ENCODE measurements at places on chromosomes 7 and 10.

GRCh38 chr7:46775776-46776175, 806.1 kb downstream of the TNS3 start:
- no peak for DNase-seq

DNA sequence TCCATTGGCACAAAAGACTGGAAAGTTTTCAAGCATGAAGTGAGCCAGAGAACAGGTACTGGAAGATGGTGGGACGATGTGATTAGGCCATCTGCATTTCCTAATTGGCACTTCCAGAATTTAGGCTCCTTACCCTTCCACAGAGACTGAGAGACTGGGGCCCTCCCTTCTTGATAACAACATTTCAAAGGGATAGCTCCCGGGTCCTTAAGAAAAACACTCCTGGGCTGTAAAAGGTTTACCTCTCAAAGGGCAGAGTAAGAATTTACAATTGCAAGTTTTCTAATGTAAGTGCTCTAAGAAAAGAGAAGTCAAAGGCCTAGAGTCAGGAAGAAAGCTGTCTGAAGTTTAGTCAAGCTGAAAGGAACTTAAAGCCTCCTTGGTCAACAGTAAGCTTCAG, 559.5 kb upstream of the C7orf33 start:
- DNase-seq, result no peak

DNA sequence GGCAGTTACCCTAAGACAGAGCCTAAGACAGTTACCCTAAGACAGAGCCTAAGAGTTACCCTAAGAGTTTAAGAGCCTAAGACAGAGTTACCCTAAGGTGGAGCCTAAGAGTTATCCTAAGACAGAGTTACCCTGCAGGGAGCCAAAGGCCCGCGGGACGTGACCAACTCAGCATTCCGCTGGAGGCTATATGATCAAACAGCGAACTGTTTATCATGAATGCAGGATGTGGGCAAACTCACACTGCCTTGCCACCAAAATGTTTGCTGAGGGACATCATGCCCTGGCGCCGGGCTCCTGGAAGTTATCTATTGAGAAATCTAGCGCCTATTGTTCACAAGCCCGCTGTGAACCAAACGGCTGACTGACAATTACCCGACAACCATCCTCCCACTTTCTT, 49.9 kb downstream of the BLVRA start:
- no peak for DNase-seq

DNA sequence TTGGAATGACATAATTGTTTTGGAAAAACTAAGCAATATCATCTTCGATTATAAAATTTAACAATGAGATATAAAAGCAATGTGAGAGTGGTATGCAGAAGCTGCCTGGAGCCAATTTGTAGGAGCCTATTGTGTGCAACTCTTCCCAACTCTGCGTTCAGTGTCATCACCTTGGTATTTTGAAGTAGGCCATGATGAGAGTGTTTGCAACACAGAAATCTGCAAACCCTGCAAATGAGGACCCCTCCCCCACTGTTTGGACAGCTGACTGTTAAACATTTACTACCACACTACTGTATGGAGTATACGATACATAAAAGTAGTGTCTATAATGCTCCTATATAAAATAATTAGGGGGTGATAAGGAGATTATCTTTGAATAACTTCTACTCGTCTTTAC, 531.3 kb downstream of the ATRNL1 start:
- no peak for DNase-seq

DNA sequence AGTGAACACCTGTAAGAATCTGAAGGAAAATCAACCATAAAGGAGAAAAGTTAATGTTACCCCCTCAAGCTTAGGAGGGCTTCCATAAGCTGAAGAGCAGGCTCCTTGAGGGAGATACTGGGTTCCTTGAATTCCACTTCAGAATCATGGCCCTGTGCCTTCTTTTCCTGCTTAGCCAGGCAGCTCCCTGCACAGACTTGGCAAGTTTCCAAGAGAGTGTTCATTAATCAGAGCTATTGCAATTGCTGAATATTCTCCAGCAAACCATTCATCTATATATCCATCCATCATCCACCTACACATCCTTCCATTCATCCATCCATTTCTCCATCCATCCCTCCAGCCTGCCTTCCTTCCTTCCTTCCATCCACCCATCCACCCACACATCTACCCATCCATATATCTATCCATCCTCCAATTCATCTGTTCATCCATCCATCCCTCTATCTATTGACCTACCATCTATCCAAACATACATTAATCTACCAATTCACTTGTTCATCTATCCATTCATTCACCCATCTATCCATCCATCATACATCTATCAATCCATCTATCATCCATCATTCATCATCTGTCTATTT, 574.4 kb downstream of the PTPRN2 start:
- no peak for DNase-seq

- DNase-seq, result peak; percentile 81
Observed at GRCh38 chr10:73730153-73730906, 13.8 kb upstream of the SEC24C start.

DNA sequence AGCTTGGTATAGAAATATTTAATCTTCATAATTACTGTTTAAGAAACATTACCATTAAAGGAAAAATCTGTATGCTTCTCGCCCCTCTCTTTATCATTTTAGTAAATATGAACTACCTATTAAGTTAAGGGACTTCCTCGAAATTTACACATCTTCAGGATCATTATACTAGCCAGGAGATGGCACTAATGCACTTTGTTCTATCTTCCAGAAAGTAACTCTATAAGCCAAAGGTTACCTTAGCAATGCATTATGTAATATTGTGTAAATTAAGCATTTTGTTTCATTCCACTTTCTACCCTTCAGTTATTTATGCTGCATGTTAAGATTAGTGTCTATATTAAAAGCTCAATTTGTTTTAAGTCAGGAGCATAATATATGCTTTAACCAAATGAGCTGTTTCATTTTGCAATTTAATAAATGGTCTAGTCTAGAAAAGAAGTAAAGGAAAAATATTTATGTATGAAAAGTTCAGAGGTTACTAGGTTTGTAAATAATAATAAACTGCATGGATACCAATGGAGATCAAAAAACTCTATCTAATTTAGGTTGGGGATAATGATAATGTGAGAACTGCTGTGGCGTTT, 128.5 kb downstream of the ANKRD7 start:
- no peak for DNase-seq

GRCh38 chr7:108270385-108271015, 140.3 kb upstream of the LAMB4 start:
- DNase-seq, result no peak

- no peak for DNase-seq
Observed at GRCh38 chr7:36262309-36263094, 109.4 kb downstream of the EEPD1 start.

- no peak for DNase-seq
Observed at GRCh38 chr10:25294032-25294926, 119.5 kb downstream of the GPR158 start.

DNA sequence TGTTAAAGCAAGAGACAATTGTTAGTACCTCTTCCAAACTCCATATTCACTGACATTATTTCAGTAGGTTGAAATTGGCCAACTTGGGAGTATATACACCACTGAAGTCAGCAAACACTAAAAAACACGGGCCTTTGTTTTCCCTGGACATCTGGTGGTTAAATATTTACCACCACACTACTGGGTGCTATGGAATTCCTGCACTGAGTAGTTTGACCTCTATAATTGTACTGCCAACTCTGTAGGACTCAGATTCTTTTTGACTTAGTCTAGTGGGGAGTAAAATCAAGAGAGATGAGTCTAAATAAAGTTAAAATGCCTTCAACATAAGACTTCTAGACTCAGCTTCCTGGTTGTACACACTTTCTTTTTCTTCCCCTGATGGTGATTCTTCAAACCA, 41.3 kb upstream of the TES start:
- no peak for DNase-seq

- no peak for DNase-seq
Observed at GRCh38 chr7:732094-732541, 5.0 kb upstream of the PRKAR1B start.

- DNase-seq, result no peak
Observed at GRCh38 chr7:16847381-16847860, 34.4 kb downstream of the AGR3 start.

DNA sequence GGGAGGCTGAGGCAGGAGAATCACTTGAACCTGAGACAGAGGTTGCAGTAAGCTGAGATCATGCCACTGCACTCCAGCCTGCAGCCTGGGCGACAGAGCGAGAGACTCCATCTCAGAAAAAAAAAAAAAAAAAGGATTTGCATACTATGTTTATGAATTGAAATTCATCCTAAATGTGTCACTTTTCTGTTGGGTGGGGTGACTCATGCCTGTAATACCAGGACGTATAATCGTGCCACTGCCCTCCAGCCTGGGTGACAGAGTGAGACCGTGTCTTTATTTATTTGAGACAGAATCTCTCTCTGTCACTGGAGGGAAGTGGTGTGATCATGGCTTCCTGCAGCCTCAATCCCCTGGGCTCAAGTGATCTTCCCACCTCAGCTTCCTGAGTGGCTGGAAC, 5.8 kb downstream of the ZNF212 start:
- no peak for DNase-seq

GRCh38 chr10:132542819-132543218, 5.2 kb downstream of the INPP5A start:
- DNase-seq, result no peak

DNA sequence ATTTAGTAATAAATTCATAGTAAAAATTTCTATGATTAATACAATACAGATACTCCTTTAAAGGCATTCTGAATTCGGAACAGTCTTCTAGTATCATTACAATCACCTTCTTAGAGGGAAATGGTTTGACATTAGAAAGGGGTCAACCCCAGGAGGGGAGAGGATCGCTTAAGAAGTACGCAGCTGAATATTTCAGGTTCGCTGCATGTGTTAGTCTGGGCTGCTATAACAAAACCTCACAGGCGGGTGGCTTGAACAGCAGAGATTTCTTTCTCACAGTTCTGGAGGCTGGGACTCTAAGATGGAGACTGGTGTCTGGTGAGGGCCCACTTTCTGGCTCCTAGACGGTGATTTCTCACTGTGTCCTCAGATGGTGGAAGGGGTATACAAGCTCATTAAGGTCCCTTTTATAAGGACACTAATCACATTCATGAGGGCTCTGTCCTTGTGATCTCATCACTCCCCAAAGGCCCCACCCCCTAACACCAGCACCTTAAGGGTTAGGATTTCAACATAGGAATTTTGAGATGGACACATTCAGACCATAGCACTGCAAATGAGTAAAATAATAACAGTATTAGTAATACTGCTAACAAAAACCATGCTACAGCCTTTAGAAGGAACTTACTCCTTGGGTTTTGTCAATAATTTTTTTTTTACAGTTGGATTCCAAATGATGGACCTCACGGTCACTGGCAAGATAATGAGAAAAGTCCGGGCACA, 34.0 kb downstream of the GNA12 start:
- no peak for DNase-seq

DNA sequence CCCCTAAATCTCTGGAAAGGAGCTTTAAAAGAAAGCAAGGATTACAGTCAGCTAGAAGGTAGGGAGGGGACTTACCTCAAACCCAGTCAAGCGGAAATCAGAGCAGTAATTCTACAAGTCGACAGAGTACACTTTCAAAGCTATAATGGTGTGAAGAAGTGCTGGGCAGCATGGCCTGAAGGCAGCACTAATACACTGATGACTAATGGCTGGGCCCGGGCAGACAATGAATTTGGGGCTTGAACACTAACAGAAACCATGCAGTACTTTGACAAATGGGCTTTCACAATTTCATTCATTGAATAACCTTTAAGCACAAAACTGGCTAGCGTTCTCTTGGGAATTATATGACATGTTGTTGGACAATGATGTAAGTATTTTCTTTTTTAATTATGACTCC, 4.7 kb downstream of the GLI3 start:
- no peak for DNase-seq

GRCh38 chr7:87154166-87154565, 1.9 kb downstream of the DMTF1 start:
- no peak for DNase-seq

DNA sequence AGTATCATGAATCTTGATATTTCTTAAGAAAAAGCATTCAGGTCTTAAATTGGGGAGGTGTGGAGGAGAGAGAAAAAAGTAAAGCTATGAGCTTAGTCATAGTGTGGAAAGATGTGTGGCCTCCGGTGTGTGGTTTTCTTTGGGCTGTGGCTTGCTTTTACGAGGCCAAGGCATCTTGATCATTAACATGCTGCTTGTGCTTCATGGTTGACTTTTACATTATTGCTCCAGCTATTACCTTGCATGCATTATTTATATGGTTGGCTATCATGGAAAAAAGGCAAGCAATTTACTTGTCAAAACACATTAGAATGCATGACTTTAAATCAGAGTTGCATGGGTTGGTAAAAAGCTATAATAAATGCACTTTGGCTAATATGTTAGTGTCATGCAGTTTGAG, 300.7 kb upstream of the ADARB2 start:
- DNase-seq, result no peak

DNA sequence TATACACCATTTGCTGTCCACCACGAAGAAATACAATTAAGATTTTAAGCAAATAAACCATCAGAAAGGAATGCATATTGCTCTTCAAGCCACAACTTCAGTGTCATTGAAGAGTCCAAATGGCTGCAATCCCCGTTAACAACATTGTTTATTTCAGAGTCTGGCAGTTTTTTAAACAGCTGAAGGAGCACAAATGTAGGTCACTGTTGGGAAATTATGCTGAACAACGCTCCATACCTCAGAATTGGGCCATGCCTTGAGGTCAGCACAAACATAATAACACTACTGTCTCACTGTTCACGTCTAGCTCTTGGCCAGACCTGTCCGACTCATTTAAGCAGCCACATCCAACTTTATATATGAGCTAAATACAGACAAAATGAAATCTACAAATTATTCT, 453.9 kb upstream of the GHITM start:
- DNase-seq, result no peak

DNA sequence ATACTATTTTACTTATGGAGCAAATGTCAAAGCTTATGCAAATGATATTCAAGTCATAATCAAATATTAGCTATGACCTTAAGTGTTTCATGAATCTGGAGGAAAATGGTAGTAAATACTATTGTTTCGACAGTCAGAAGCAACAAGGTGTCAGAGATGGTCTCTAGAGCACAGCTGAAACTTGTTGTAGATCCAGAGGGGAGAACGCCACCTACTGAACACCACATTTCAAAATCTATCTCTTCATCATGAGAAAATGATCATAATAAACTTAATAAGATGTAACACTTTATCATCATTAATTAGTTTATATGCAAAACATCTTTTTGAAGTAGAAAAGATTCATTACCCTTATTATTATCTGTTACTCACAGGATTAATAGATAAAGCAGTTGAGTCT, 418.7 kb downstream of the GATA3 start:
- DNase-seq, result peak; percentile 6

- DNase-seq, result no peak
Observed at GRCh38 chr7:129591868-129592267, 19.7 kb upstream of the NRF1 start.

DNA sequence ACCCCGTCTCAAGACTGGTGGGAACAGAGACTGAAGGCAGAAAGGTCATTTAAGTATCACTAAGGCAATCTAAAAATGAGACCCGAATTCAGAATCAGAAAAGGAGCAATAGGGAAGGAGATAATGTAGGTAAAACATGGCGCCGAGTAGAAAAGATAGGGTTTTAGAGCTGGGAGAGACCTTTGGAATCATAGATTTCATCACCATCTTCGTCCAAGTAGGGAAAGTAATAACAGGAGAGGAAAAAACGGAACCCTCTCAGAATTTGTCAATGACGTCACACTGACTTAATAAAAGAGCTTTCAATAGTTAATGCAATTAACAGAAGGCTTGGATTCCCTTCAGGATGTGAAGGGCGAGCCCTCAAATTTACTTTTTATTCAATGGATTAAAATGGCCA, 1.0 kb upstream of the UBN2 start:
- no peak for DNase-seq

- no peak for DNase-seq
Observed at GRCh38 chr7:148925836-148926235, 41.7 kb upstream of the EZH2 start.

Data from effector CD4-positive, alpha-beta T cell (primary cell).